Stimulated activated CD8-positive, alpha-beta memory T cell treated with anti-CD3 and anti-CD28 coated beads, Interleukin-2, amount 100 ng/mL, for 1 hour (primary cell): ENCODE measurements at places on chromosomes 3 and 15.

GRCh38 chr3:37582086-37582485 is 279.6 kb upstream of the CTDSPL start:
- no peak for DNase-seq

- no peak for DNase-seq
Measured at GRCh38 chr15:62691008-62691407, 351.5 kb upstream of the TPM1 start.

DNA sequence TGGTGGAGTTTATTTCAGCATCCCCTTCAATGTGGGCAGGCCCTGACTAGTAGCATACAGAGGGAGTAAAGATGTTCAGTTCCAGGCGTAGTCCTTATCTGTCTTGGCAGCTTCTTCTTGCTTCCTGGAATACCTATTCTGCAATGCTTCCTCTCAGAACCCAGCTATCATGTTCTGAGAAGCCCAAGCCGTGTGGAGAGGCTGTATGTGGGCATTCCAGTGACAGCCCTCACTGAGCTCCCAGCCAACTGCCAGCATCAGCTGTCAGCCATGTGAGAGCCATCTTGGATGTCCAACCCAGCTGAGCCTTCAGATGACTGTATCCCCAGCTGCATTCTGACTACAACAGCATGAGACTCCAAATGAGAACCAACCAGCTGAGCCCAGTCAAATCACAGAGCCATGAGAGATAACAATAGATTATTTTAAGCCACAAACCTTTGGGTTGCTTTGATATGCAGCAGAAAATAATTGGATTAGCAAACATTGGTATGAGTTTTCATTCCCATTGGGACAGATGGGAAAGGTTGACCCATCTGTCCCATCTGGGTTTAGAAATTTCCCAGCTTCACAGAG is 8.4 kb upstream of the CMTM7 start:
- no peak for DNase-seq

- DNase-seq: no peak
Measured at GRCh38 chr3:14156201-14156600, 22.2 kb downstream of the XPC start.

DNA sequence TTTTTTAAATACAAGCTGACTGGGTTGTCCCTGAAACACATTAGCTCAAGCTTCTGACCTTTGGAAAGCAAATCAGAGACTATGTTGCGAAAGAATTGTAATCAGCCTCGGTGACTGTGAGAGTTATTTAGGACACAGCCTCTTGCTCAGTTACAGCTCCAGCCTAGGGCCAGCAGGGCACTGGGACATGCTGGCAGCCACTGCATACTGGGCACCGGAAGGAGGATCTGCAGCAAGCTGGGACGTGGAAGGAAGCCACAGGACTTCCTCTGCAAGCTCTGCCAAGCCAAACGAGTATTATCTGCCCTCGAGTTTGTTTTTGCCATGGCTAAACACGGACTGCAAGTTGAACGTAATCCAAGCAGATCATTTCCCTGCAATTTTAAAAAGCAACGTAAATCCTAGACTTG is 24.4 kb upstream of the COPG1 start:
- DNase-seq: no peak

- no peak for DNase-seq
Measured at GRCh38 chr3:69888040-69888942, 111.2 kb upstream of the SAMMSON start.

DNA sequence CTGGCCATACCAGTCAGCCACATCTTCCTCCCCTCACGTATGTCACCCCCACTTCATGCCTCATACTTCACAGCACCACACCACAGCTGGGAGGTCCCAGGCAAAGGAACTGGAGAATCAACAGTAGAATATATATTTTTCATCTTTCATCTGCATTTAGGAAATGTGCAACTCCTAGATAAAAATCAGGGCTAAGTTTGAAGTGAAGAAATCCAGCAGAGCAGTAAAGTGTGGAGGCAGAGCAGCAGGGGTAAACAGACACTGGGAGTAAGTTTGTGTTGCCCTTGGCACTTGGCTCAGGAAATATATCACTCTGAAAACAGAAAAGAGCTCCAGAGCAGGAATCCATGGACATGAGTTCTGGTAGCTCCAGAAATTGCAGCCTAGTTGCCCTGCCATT is 2.8 kb upstream of the HERC1 start:
- DNase-seq: no peak

GRCh38 chr15:74405823-74406222 is 27.9 kb downstream of the SEMA7A start:
- no peak for DNase-seq

DNA sequence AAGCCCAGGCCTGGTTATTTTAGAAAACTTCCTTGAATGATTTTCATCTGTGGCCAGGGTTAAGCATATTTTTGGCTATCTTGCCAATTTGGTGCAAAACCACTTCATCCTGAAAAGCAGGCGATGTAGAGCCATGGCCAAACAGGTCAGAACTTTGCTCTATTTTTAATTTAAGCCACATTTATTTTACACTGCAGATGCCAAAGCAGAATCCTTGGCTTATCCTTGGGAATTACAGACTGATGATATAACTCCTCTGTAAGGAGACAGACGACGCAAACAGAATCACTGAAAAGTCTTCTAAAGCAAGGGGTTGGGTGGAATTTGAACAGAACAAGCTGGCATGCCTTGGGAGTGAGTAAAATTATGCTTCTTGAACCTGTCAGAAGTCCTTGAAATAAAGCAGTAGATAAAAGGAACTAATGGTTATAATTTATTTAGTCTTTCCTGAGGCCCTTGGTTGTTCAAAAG is 121.9 kb downstream of the CHST2 start:
- no peak for DNase-seq

DNA sequence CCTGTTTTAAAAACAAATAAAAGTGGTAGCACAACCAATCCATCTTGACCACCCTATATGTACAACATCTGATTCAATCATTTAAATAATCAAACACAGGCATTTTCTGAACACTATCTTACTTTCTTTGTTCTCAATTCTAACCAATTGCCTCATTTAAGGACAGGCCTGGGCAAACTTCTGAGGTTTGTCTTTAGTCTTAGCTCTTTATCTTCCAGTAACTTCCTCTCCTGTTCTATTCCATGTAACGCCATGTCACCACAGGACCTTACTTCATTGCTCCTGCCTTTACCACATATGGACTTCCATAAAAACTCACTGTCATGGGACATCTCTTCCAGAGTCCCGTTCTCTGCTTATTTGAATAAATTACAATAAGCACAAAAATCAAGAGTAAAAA is 14.9 kb downstream of the HDGFL3 start:
- DNase-seq: no peak

GRCh38 chr15:49712846-49713450 is 92.1 kb downstream of the DTWD1 start:
- no peak for DNase-seq

DNA sequence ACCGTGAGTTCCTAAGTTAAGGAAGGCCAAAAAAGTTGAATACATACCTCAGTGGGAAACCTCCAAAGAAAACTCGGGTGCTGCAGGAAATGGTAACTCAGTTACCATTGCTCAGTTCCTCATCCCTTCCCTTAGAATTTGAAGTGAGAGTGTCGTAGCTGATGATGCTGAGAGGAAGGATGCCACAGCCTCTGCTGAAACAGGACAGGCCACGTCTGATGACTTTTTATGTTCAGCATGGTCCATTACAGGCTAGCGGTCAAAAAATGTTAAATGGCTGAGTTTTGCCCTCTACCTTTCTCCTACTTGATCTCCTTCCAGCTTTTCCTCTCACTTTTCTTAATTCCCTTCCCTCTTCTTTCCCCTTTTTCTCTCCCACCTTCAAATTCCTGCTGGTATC is 135.5 kb downstream of the GHSR start:
- DNase-seq: no peak

DNA sequence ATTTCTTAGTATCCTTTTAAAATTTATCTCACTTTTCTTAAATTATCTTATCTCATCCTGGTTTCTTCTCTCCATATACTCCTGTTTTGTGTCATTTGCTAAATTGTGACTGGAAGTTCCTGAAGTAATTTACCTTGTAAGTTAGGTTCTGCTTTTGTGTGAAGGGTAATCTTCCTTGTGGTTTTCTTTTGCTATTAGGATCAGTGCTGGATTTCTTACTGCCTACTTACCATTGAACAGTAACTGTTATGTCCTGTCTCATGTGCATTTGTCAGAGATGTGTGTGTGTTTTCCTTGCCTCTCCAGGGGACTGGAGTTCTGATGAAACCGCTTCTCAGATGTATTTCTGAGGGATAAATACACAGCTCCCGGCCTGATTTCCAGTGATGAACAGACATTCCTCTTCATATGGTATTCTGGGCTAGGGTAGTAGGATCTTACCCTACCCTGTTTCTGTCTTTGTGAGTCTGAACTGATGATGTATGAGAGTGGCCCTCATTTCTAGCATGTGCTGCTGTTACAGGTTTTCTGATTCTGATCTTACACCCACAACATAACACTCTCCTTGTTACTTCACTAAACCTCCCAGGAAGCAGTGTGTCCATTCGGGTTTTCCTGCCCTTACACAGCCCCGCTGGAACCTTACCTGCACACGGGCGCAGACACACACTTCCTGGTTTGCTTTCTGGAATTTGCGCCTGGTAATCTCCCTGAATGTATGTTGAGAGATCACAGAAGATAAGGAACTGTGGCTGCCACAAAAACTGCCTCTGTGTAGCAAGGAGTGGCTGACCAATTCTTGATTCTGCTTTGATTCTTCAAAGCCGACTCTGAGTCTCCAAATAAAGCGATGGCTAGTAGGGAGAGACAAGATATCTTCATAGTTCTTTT is 14.7 kb downstream of the PAK2 start:
- no peak for DNase-seq

DNA sequence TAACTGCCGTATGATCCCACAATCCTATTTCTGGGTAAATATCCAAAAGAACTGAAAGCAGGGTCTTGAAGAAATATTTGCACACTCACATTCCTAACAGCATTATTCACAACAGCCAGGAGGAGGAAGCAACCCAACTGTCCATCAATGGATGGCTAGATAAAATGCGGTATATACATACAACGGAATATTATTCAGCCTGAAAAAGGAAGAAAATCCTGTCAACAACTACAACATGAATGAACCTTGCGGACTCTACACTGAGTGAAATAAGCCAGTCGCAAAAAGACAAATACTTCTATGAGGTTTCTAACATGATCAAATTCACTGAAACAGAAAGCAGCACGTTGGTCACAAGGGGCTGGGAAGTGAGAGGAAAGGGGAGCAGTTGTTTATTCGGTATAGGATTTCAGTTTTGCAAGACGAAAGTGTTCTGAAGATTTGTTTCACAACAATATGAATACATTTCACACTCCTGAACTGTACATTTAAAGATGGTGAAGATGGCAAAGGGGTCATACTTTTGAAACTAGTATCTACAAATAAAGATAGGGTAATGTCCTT is 6.2 kb downstream of the DLG1 start:
- DNase-seq: no peak

DNA sequence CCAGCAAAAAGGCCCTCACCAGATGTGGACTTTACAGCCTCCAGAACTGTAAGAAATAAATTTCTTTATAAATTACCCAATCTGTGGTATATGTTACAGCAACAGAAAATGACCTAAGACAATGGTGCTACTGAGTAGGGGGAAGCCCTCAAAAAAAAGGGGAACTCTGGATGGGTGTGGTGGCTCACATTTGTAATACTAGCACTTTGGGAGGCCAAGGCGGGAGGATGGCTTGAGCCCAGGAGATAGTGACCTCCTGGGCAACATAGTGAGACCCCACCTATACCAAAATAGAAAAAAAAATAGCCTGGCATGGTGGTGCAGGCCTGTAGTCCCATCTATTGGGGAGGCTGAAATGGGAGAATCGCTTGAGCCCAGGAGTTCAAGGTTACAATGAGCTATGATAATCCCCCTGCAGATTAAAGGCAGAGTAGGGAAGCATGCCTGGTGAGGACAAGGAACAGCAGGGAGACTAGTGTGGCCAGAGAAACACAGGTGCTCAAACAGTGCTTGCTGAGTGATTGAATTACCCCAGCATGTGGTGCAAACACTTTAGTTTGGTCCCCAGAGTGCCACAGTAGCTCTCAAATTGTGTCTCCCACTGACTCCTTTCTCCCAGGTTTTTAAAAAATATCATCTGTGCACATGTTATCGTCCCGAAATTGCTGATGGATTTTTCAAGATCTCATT is 13.9 kb upstream of the USP3 start:
- no peak for DNase-seq

- no peak for DNase-seq
Measured at GRCh38 chr3:51388286-51389029, 2.6 kb upstream of the RBM15B start.

GRCh38 chr3:13515786-13516759 is 32.9 kb upstream of the FBLN2 start:
- DNase-seq: no peak

DNA sequence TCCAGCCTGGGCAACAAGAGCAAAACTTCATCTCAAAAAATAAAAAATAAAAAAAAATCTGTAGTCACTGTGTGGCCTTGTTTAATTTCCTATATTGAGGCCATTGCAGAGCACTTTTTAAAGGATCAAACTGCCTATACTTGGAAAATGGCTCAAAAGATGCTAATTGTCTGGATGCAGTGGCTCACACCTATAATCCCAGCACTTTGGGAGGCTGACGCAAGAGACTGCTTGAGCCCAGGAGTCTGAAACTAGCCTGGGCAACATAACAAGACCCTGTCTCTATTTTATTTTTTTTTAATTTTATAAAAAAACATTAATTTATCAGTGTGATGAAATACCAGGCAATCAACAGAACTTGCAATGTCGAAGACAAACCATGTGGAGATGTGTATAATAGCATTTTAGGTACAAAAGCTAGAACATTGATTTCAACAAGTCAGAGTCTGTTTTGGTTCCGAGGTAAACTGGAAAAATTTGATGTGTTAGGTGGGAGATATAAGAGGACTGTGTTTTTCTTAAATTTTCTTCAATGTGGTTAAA is 47.0 kb upstream of the SETD2 start:
- no peak for DNase-seq
